NCI-H524 (cell line): ENCODE measurements at places on chromosomes 16 and 17.

- DNase-seq = no peak
These were observed 9.9 kb upstream of the NDRG4 start for GRCh38 chr16:58490065-58490464.

GRCh38 chr16:64705443-64705842 is 416.4 kb downstream of the CDH11 start:
- DNase-seq = no peak

DNA sequence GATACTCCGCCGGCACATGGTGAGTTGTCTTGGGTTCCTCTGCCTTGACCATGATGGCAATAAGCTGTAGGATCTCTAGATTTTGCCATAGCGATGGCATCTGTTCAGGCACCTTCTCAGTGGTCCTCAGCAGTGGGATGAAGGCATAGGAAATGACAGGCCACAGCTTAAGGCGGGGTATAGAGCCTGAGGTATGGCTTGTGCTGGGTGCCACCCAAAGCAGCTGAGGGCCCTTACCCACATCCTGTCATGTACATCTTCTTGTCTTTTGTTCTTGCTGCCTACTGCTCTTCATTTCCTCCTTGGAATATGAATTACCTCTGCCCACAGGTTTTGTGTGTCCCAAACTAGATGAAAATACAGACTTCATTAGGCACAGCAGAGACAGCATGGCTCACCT is 29.5 kb downstream of the KAT7 start:
- DNase-seq = no peak

DNA sequence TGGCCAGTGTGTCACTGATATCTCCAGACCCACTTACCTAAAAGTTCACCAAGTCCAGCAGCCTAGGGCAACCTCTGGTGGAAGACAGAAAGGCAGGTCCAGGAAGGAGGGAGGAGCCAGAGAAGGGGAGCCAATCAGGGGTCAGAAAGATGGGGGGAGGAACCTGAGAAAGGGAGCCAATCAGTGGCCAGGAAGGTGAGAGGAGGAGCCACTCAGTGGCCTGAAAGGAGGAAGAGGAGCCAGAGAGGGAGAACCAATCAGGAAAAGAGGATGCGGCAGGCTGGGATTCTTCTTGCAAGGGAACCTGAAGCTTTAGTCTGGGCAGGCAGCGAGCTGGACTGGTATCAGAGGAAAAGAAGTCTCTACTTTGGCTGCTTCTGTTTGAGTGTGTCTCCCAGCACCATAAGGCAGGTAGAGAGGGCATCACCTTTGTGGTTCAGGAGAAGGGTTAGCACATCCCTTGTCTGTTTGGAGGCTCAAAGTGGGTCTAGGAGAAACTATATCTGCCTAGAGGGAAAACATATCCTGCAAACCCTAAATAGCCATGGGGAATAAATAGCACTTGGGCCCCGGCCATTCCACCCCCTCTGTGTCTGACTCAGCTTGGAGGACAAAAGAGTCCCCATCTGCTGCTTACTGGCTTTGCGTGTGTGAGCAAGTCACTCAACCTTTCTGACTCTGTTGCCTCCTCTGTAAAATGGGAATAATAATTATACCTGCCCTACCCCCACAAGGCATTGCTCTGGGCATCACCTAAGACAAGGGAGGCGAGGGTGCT is 43.4 kb upstream of the CRHR1 start:
- peak; percentile 95 for DNase-seq

- DNase-seq = no peak
These were observed 15.8 kb downstream of the MYL4 start for GRCh38 chr17:47224966-47225365.
